ENCODE measurements at places on chromosomes 6 and 20. TPM values are rescaled to one million over a fixed set of nuclear protein-coding genes. Genes with fewer than 3 reads are reported as not detected.

DNA sequence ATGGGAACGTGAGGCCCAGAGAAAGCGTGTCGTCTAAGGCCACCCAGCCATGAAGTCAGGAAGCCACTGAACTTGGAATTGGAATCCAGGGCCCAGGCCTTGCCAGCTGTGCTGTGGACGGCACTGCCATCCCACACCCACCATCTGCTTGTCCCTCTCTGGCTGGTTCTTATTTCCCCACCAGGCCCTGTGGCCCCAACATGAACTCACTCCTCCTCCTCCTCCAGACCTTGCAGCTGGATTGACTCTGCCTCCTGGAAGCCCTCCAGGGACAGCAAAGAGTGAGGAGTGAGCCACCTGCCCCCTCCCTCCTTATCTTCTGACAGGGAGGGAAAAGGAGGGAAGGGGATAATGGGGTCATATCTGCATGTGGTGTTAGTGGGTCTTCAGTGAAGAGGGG is 16.0 kb upstream of the IP6K3 start:
- no peak for DNase-seq

DNA sequence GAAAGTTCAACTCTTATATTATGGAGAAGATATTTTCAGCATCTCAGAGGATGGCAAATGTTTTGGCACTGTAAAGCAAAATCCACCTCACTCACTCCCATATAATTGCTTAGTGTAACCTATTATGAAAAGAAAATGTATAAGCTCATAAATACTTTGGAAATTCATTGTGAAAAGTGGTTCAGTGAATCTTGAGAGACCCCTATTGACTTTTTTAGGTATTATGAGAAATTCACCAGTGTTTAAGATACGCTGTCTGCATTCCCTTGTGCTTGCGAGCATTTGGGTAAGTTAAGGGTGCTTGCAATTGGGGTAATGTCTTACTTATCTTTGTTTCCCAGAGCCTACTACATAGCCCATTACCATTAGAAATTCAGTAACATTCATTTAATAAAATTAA is 66.3 kb upstream of the BMP5 start:
- DNase-seq: no peak

DNA sequence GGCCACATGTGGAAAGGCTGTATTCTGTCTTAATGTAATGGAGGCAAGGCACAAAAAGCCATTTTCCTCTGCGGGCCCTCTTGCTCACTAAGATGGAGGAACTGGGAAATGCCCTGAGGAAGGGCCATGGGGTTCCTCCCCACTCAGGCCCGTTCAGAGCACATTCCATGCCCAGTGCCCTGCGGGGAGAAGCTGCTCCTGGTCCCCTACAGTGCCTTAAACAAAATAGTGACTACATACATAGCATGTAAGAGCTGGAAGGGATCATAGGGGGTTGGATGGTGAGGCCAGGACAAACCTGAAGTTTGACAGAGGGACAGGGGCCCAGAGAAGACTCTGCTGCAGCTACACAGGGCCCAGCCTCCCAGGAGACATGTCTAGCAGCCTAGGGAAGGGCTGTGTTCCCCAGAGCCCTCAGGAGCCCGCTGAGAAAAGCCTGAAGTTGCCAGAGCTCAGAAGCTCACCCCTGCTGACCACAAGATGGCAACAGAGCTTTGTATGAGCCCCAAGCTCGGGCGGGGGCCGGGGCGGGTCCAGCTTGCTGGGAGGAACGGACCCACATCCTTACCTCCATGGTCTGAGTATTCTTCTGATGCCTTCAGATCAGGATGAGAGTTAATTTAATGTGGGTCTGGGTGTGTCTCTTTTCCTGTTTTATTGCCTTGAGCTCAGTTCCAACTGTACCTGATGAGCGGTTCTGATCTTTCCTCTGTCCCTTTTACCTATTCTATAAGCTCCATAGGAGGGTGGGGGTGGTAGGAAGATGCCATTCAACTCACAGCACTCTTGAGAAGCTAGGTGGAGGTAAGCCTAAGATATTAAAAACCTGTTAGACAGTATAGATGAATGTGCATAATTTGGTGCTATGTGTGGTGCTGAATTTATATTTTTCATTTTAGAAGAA is 242.9 kb downstream of the CDC5L start:
- peak; percentile 40 for DNase-seq

DNA sequence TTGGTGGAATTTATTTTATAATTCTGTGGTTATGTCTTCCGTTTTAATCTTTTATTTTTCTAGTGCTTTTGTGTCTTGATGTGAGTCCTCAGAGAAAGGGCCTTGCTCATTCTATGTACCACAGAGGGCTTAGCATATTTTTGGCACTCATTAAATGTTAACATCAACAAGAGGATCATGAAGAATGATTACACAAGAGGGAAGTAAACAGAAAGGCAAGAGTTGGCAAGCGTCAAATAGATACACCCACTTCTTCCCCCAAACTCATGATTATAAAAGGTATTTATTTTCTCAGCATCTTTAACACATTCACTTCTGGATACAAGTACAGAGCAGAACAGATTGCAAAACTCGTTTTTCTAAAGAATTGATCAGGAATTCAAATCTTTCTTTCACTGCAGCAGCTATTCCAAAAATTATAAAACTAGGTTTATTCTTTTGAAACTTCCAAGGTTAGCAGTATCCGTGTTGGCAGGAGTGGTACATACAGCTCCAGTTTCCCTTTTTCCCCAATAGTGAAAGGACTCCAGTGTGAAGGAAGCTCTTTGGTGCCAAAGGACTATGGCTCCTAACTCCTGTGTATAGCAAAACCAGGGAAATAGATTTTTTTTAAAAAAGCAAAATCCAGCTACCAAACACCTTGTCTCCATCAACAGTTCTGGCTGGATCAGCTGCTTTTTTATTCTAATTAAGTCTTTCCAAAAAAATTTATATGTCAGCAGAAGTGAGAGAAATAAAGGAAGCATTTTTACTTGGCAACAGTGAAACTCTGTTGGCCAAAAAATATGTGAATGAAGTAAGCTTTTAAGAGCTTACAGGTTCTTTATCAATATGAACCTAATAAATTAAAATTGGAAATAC is 221.9 kb downstream of the ADGRG6 start:
- DNase-seq: no peak

DNA sequence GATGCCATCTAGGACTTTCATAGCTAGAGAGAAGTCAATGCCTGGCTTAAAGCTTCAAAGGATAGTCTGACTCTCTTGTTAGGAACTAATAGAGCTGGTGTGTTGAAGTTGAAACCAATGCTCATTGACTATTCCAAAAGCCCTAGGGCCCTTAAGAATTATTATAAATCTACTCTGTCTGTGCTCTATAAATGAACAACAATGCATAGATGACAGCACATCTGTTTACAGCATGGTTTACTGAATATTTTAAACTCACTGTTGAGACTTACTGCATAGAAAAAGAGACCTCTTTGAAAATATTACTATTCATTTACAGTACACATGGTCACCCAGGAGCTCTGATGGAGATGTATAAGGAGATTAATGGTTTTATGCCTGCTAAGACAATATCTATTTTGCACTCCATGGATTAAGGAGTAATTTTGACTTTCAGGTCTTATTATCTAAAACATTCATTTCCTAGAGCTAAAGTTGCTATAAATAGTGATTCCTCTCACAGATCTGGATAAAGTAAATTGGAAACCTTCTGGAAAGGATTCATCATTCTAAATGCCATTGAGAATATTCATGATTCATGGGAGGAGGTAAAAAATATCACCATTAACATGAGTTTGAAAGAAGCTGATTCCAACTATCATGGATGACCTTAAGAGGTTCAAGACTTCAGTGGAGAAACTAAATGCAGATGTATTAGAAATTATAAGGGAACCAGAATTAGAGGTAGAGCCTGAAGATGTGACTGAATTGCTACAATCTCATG is 763.5 kb upstream of the MAP3K7 start:
- DNase-seq: no peak

DNA sequence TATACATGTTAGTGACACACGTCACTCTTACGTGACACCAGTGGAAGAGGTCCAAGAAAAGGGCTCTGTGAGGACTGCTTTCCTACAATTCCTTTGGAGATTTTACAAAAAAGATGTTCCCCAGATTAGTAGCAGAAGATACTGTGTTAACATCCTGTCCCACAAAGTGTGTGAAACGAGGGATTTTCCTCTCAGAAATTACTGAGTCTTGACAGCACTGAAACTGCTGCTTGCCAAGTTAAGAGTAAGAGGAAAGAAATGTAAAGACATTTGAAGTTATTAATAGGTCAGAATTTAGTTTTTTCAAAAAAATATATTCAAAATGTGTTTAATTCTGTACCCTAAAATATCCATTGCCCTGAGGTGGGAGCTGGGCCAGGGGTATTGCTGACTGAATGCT is 58.8 kb upstream of the MAP7 start:
- DNase-seq: no peak

- no peak for DNase-seq
Observed at GRCh38 chr20:25318471-25319240, 70.8 kb downstream of the PYGB start.

DNA sequence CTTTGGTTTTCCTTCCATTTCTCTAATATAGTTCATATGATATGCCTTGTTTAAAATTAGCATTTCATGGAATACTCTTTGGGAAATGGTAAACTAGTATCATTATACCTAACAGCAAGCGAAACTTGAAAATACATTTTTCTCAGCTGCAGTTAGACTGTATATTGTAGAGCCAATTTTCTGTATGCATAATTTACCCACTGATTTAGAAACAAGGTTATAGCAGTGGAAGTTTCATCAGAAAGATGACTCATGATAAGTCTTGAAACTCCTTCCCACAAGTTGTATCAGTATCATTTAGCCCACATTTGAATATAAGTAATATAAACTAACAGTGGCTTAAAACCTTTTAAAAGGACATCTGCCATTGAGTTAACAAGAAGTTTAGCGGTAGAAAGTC is 164.8 kb upstream of the BMP5 start:
- no peak for DNase-seq

- DNase-seq: no peak
Observed at GRCh38 chr6:28003661-28004060, 46.6 kb downstream of the OR2B6 start.

Gene SIRPG
- total RNA-seq: 45.7 TPM

Gene EEF1A2
- total RNA-seq: 1.5 TPM

Gene ZC3H12D
- total RNA-seq: 74.1 TPM

Gene PTPRT
- not detected for total RNA-seq

Gene SIGLEC1
- total RNA-seq: 0.94 TPM

All from naive thymus-derived CD4-positive, alpha-beta T cell (primary cell).